ENCODE measurements at places on chromosomes 3 and 15. TPM values are rescaled to one million over a fixed set of nuclear protein-coding genes. Genes with fewer than 3 reads are reported as not detected.

- no peaks in the 10 kb centered on the region for H3K27me3 ChIP-seq
- DNase-seq, result no peak
- H3K4me1 ChIP-seq, result no peaks in the 10 kb centered on the region
- H3K4me3 ChIP-seq, result no peak overlapping the region
- no peaks in the 10 kb centered on the region for H3K36me3 ChIP-seq
Observed at GRCh38 chr3:65524584-65524983, 514.1 kb downstream of the MAGI1 start.

- H3K27me3 ChIP-seq, result peaks cover 3% of the 10 kb centered on the region
- DNase-seq, result no peak
- no peak overlapping the region for H3K4me3 ChIP-seq
Observed at GRCh38 chr3:181455276-181455675, 256.4 kb upstream of the SOX2 start.

DNA sequence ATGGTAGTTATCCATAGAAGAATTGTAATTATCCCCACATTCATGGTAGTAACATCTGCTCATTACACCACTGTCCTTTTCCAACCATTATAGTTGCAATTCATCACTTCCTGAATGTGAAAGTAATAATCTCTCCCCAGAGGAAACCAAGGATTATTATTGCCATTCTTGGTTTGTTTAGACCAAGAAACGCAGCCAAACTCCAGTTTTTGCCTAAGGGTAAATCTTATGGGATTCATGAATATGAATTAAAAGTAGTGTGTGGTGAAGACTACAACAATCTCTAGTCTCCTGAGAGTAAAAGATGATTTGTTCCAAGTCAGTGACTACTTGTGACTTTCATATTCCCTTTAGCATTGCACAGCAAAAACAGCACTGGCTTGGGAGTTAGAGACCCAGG is 45.7 kb upstream of the ABI3BP start:
- no peak overlapping the region for H3K4me3 ChIP-seq
- H3K36me3 ChIP-seq, result no peaks in the 10 kb centered on the region
- H3K4me1 ChIP-seq, result peaks cover 7% of the 10 kb centered on the region

DNA sequence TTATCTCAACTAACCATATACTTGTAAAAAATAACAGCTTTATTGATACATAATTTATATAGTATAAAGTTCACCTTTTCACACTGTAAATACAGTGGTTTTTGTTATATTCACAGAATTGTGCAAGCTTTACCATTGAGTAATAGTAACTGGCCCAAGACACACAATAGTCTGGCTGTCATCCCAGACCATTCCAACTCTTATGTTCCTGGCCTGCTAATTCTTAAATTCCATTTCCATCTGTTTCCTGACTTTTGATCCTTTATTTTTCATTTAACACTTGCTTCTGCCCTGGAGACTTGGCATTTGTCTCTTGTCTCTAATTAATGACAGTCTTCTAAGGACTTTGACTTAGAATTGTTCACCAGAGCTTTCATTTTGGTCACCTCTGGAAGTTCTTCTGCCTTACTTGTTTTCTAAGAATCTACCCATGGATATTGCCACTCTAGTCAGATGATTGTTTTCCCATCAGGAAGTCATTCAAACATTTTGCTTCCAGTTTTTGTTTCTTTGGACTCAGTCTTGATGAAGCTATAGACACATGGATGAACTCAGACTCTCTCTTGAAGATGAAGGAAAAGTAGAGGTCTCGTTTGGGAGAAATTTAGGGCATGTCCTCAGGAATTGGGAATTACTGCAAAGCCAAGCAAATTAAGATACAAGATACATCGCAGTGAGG is 27.2 kb upstream of the PLSCR4 start:
- H3K27ac ChIP-seq, result no peak overlapping the region
- no peaks in the 10 kb centered on the region for H3K27me3 ChIP-seq
- no peaks in the 10 kb centered on the region for H3K36me3 ChIP-seq
- no peak overlapping the region for H3K4me3 ChIP-seq

- H3K4me1 ChIP-seq, result no peaks in the 10 kb centered on the region
- H3K27me3 ChIP-seq, result no peaks in the 10 kb centered on the region
- no peaks in the 10 kb centered on the region for H3K36me3 ChIP-seq
- H3K27ac ChIP-seq, result no peak overlapping the region
- no peak overlapping the region for H3K4me3 ChIP-seq
Observed at GRCh38 chr3:115228266-115228665, 81.2 kb upstream of the ZBTB20 start.

GRCh38 chr3:187773233-187774184 is 28.2 kb upstream of the BCL6 start:
- no peaks in the 10 kb centered on the region for H3K4me1 ChIP-seq
- H3K4me3 ChIP-seq, result no peak overlapping the region
- H3K27ac ChIP-seq, result no peak overlapping the region

- H3K36me3 ChIP-seq, result no peaks in the 10 kb centered on the region
- H3K4me3 ChIP-seq, result no peak overlapping the region
- no peak for DNase-seq
- no peaks in the 10 kb centered on the region for H3K4me1 ChIP-seq
- no peak overlapping the region for H3K27ac ChIP-seq
Observed at GRCh38 chr3:103794656-103795055, 1359.8 kb downstream of the ZPLD1 start.

DNA sequence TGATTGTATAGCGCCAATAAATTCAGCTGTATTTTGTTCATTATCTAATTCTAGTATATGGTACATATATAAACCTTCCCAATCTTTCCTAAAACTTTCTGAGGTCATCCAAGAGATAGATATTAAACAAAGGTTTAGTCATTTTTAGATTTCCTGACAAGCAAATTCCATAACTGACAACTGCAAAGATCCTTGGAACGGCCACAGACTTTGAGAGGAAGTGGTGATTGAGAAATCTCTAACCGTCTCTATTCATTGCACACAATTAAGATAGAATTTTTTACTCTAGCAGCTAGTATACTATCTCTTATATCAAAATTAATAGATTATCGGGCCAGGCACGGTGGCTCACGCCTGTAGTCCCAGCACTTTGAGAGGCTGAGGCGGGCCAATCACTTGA is 4.7 kb downstream of the CSNK1G1 start:
- no peaks in the 10 kb centered on the region for H3K36me3 ChIP-seq
- H3K27ac ChIP-seq, result no peak overlapping the region
- no peak for DNase-seq
- no peaks in the 10 kb centered on the region for H3K27me3 ChIP-seq
- peaks cover 12% of the 10 kb centered on the region for H3K4me1 ChIP-seq

GRCh38 chr3:176579711-176580185 is 617.5 kb downstream of the TBL1XR1 start:
- H3K27ac ChIP-seq, result no peak overlapping the region
- H3K27me3 ChIP-seq, result no peaks in the 10 kb centered on the region
- no peaks in the 10 kb centered on the region for H3K36me3 ChIP-seq
- no peaks in the 10 kb centered on the region for H3K4me1 ChIP-seq

DNA sequence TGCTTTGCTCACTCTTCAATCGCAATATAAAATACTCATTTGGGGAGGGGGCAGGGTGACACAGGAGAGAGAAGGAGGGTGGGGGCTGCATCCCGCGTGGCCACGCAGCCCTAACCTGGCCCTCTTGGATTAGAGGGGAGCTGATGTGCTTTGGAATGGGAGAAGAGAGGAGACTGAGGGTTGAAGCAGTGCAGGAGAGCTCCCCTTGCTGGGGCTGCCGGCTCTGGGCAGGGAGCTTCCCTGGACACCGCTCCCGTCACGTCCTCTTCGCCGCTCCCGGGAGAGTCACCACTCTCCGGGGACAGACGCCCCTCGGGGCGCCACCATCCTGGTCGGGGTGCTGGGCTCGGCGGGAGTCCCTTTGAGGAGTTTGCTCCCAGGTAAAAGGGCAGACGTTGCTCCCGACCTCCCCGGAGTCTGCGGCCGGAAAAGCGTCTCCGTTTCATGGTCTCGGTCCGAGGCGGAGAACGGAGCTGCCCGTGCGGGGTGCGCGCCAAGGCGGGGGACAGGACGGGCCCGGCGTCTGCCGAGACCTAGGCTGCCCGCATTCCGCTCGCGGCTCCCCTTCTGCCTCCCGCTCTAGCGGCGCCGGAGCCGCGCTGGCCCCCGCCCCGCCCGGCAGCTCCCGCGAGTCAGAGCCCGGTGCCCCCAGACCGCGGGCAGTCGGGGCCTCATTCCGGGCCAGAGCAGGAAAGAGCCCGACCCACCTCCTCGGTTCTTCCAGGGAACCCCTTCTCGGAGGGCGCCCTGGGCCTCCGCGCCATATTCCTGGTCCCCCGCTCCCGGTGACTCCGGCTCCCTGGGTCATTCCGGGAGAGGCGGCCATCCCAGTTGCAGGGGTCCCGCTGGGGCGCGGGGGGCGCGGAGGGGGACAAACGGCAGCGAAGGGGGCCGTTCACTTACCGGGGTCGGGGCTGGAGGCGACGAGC is 603 bp downstream of the SLC7A14 start:
- no peaks in the 10 kb centered on the region for H3K4me1 ChIP-seq
- no peaks in the 10 kb centered on the region for H3K36me3 ChIP-seq
- no peak overlapping the region for H3K27ac ChIP-seq
- no peak for DNase-seq
- peaks cover 6% of the 10 kb centered on the region for H3K27me3 ChIP-seq

GRCh38 chr3:178289544-178290160 is 246.6 kb upstream of the KCNMB2 start:
- H3K4me1 ChIP-seq, result no peaks in the 10 kb centered on the region
- no peaks in the 10 kb centered on the region for H3K27me3 ChIP-seq
- DNase-seq, result no peak
- H3K36me3 ChIP-seq, result no peaks in the 10 kb centered on the region
- H3K27ac ChIP-seq, result no peak overlapping the region
- no peak overlapping the region for H3K4me3 ChIP-seq

GRCh38 chr3:104291878-104292277 is 1074.8 kb upstream of the ALCAM start:
- no peaks in the 10 kb centered on the region for H3K36me3 ChIP-seq
- H3K4me1 ChIP-seq, result no peaks in the 10 kb centered on the region
- peak overlapping the region; percentile 0 for H3K4me3 ChIP-seq
- no peaks in the 10 kb centered on the region for H3K27me3 ChIP-seq

CPNE9 gene
- total RNA-seq, result not detected

SPESP1 gene
- 0.74 TPM for total RNA-seq

UROC1 gene
- not detected for total RNA-seq

CSTA gene
- 0.63 TPM for total RNA-seq

ERICH6 gene
- 0.09 TPM for total RNA-seq

BFSP2 gene
- not detected for total RNA-seq

RPL4 gene
- 1,130 TPM for total RNA-seq

ETV5 gene
- total RNA-seq, result 30.5 TPM

CCDC54 gene
- total RNA-seq, result not detected

GHRL gene
- total RNA-seq, result 16.0 TPM
